ENCODE measurements at places on chromosomes 2 and 18. TPM values are rescaled to one million over a fixed set of nuclear protein-coding genes. Genes with fewer than 3 reads are reported as not detected.

DNA sequence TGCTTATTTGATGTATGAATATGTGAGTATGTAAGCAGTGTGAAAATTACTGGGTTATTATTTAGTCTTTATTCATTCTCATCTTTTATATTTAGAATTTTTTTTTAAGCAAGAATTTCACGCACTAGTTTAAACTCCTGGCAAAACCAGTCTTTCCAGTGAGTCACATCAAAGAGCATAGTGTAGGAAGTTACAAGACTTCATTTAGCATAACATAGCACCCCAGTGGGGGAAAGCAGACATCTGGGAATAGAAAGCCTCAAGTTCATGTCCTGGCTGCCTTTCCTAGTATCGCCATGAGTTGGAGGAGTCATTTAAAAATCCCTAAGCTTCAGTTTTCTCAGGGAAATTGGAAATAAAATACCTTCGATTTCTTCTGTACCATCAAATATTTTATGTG is 408.3 kb downstream of the NUP35 start:
- no peak for DNase-seq

DNA sequence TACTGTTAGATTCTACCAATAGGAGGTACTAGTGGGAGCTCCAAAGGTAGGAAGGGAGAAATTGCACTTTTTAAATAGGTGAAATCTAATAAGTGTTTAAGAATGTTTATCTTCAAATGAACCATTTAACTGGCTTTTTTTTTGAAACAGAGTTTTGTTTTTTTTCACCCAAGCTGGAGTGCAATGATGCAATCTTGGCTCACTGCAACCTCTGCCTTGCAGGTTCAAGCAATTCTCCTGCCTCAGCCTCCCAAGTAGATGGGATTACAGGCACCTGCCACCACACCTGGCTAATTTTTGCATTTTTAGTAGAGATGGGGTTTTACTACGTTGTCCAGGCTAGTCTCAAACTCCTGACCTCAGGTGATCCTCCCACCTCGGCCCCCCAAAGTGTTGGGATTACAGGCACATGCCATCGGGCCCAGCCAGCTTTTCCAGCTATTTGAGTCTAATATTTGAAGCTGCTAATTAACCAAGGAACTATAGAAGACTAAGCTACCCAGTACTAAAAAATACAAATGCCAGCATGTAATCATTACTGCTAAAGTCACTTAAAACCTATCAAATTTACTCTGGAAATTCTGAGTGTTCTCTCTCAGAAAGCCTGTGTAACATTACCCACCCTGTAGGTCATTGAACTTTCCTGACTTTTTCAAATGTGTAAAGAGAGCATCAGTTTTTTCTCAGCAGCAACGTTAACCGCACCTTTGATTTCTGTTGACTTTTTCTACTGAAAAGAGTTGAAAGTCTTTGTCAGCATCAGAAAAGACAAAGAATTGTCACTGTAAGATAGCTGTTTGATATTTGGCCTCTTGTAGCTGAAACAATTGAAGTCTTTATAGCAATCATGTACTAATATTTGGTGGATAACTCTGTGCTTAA is 24.6 kb upstream of the RNF149 start:
- no peak for DNase-seq

GRCh38 chr2:209413311-209414014 is 10.4 kb upstream of the MAP2 start:
- no peak for DNase-seq

SLC9A4 gene
- not detected for total RNA-seq

UPP2 gene
- not detected for total RNA-seq

- DNase-seq, result no peak
These were observed 3.7 kb downstream of the TNFRSF11A start for GRCh38 chr18:62328586-62329525.

DNA sequence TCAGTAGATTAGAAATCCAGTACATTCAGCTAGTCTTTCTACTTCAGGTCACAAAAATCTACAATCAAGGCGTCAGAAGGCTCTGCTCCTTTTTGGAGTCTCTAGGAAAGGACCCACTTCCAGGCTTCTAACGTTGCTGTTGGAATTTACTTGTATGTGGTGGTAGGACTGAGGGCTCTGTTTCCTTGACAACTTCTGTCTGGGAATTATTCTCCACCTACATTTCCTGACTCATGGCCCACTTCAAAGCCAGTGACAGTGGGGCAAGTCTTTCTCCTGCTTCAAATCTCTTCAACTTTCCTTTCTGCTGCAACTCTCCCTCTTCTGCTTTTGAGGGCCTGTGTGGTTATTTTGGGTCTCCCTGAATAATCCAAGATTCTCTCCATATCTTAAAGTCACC is 10.4 kb upstream of the TMX3 start:
- no peak for DNase-seq

DNA sequence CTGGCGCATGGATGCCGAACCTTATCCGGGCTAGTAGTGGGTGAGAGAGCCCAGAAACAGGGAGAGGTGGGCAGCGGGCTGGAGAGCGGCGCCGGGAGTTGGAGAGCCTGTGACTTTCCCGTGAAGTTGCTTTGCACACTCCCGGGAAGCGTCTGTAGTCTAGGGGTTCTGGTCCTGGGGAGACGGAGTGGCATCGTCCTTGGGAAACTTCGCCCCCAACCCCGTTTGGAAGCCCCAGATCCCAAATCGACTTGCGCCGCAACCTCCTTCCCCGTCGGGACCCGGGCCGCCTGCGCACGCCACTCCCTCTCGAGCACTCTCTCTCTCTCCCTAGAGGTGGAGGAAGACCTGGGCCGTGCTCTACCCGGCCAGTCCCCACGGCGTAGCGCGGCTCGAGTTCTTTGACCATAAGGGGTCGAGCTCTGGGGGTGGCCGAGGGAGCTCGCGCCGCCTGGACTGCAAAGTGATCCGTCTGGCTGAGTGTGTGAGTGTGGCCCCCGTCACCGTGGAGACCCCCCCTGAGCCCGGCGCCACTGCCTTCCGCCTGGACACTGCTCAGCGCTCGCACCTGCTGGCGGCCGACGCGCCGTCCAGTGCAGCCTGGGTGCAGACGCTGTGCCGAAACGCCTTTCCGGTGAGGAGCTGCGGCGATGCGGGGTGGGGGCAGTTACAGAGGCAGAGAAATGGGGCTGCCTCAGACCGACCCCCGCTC is 456 bp downstream of the DOK1 start:
- no peak for DNase-seq

DNA sequence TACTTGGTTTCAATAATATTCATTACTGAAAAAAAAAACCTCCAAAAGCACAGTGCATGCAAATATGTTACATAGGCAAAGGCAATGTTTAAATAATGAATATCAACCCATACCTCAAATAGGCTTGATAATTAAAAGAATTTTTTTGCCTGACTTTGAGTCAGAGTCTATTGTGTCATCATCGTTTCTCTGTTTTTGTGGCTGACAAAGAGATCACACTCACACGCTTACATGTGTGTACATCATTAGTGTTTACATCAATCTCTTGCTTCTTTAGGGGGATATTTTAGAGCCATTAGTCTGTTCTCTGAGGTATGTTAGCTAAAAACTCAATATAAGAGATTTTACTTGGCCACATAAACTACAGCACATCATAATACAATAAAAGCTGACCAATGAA is 150.3 kb upstream of the MMADHC start:
- no peak for DNase-seq

DNA sequence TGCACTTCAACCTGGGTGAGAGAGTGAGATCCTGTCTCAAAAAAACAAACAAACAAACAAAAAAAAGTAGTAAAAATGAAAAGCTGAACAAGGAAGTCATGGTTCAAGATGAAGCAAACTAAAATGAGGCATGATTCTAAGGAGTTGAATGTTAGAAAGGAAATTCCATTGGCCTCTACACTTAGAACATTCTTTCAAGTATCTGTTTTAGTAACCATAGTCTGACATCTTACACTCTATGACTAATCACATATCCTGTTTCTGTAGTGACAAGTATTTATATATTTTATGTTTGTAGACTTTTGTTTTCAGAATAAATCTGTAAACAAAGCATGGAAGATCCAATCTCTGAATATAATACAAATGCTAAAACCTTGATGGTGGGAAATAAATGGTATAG is 164.1 kb downstream of the KIAA1328 start:
- DNase-seq, result peak; percentile 6

- DNase-seq, result no peak
These were observed 257.2 kb downstream of the CYRIA start for GRCh38 chr2:16408331-16409005.

- DNase-seq, result no peak
These were observed 202.3 kb downstream of the AKAIN1 start for GRCh38 chr18:4994710-4995109.

- DNase-seq, result peak; percentile 74
These were observed 425 bp downstream of the ASB3 start for GRCh38 chr2:53786352-53786704.

GRCh38 chr2:123912171-123912570 is 112.9 kb upstream of the CNTNAP5 start:
- DNase-seq, result no peak

GRCh38 chr2:136210455-136210805 is 92.5 kb upstream of the CXCR4 start:
- DNase-seq, result no peak

WIPF1 gene
- 20.5 TPM for total RNA-seq

DNA sequence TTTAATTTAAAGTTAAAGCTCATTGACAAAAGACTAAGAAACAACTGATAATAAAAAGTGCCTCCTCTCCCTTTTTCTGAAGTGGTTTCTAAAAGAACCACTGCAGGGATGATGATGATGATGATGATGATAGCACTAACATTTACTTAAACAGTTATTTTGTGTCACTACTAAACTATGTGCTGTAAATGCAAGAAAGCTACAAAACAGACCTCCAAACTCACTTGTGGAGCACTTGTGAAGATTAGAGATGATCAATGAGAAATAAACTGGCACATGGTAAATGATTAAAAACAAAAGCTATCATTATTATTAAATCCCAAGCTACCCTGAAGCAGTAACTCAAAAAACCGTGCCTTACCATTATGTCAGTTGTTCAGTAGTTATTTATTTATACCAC is 88.7 kb downstream of the SLC8A1 start:
- no peak for DNase-seq

ARHGAP15 gene
- not detected for total RNA-seq

DSG4 gene
- not detected for total RNA-seq

Measured in fibroblast of the aortic adventitia (primary cell).